ENCODE measurements at places on chromosomes 5 and 9.

GRCh38 chr9:133443982-133444381 is 15.8 kb upstream of the CACFD1 start:
- no peak for DNase-seq

DNA sequence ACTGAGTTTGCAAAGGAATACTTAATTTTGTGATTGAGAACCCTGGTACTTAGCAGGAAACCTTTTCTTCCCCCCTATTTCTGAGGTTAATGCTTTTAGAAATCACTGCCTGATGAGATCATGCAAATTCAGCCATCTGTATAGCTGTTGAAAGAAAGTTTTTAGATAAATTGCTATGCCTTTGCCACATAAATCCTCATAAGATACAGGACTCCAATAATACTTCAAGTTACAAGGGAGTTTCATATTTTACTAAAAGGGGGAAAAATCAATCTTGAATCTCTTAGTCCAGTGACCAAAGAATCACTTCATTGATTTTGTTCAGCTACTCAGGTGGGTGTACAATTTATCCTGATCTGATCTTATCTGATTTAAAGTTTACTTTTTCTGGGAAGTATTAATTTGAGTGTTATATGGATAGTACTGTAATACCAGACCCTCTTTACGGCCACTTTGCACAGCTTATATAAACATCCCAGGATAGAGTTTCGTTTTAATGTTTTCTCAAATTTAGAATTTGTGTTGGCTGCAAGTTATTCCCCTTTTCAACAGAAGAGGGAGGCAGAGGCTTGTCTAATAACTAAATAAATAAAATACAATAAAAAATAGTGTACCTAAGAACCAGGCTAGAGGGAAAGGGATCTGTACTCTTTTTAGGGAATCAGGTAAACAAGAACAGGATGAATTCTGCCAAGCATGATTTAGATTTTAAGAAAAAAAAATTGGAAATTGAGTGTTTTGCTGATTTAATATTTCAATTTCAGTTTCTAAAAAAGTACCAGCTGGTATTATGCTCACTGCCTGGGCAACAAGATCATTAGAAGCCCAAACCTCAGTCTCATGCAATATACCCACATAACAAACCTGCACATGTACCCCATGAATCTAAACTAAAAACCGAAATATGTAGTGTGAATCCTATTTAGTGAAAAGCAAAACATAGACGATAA is 69.1 kb downstream of the PSAT1 start:
- DNase-seq: no peak

GRCh38 chr5:759781-760362 is 24.7 kb downstream of the ZDHHC11B start:
- no peak for DNase-seq

DNA sequence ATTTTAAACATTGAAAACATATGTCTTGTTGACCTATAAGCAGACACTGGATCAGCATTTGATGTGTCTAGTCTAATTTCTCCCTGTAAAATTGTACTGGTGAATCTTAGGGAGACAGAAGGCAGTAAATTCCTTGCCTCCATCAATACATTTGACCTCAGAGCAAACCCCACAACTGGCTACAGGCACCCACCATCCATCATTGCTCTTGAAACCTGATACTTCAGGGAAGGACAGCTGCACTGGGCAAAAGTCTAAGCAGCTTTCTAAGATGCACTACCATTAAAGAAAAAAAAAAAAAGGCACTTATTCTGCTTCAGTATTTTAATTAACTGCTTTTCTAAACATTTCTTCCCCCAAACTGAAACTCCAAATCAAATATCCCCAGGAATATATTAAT is 1051.3 kb upstream of the DMAC1 start:
- DNase-seq: no peak

GRCh38 chr9:107155244-107155817 is 127.7 kb upstream of the RAD23B start:
- no peak for DNase-seq

DNA sequence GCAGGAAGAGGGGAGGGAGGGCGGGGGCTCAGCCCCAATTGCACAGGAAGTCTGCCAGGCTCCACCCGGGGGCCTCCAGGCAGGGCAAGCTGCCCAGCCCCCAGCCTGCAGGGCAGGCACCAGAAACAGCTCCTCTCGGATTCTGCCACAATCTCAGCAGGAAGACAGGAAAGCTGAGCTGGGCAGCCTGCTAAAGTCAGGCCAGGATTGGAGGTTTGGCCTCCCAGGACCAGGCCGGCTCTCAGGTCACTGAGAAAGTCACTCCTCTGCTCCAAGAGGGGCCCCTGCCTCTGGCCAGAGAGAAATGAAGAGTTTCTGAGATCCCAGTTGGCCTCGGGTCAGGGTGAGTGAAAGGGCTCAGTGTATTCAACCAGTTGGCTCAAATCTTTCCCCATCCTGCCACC is 54.6 kb upstream of the STXBP1 start:
- no peak for DNase-seq

DNA sequence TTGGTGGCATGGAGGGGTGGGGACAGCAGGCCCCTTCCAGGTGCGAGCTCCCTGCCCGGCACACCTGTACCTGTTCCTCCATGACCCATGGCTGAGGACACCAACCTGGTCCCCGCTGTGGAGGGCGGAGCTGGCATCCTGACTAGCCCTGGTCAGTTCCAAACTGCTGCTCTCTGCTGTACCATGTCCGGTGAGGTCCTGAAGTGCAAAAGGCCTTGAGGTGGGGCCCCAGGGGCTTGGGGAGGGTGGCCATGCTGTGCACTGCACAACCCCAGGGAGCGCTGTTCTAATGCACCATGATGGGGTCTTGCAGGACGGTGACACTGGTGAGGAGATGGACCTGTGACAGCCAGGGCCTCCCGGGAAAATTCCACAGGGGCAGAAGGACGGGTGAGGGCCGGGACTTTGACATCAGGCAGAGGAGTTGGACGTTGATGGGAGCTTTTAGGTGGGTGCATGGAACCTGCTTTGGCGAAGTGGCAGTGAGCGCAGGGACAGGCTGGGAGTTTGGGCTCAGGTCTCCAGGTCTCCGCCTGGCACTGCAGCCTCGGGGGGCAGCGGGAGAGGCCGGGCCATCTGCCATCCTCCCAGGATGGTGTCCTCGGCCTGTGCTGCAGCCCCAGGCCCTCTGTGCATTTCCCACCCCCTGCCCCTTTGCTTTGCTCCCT is 38.9 kb downstream of the COL5A1 start:
- DNase-seq: no peak

Data from stimulated activated CD8-positive, alpha-beta memory T cell treated with anti-CD3 and anti-CD28 coated beads, Interleukin-15, amount 100 ng/mL, for 48 hours (primary cell).